ENCODE measurements at places on chromosomes 13 and 19.
A peak's percentile ranks its signal among the peaks of the same experiment; 100 is the strongest.

DNA sequence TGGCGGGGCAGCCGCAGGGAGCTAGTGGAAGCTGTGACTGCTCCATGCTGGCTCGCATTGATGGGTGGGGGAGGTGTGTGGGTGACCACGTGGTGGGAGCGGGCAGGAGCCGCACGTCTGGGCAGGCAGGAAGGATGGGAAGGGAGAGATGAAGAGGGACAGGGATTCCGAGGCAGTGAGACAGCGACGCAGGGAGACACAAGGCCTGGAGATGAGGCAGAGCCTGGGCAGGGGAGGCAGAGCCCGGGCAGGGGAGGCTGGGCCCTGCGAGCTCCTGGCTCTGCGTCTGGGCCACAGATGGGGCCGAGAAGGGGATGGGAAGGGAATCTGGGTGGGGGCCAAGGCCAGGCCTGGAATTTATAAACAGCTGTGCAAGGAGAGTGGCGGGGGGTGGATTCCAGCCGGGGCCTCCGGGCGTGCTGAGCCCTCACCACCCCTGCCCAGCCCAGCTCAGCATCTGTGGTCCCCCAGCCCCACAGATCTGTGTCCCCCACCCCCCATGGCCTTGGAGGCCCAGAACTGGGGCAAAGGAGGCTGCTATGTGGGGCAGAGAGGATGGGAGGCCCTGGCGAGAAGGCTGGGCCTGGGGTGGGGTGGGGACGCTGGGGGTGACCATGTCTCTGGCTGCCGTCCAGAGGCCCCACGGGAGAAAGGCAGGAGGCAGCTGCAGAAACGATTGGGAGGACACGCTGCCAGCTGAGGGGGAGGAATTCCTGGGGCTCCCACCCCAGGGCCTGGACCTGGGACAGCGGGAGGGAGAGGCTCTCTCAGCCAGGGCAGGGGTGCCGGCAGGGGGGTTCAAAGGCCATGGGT lies 6.0 kb downstream of the EHD2 start:
- peak; percentile 77 for DNase-seq

DNA sequence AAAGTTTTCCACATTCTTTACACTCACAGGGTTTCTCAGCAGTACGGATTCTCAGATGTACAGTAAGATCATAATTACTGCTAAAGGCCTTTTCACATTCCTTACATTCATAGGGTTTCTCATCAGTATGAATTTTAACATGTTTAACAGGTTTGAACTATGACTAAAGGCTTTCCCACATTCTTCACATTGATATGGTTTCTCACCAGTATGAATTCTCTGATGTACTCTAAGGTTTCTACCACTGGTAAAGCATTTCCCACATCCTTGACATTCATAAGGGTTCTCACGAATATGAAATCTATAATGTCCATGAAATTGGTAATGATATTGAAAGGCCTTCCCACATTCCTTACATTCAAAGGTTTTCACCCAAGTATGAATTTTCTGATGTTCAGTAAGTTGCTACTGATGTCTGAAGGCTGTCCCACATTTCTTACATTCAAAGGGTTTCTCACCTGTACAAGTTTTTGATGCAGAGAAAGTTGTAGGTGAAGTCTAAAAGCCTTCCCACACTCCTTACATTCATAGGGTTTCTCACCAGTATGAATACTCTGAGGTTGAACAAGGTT lies 22.0 kb downstream of the ZNF780B start:
- DNase-seq: no peak

GRCh38 chr19:48915757-48916156 lies 15.6 kb downstream of the NUCB1 start:
- no peak for DNase-seq

DNA sequence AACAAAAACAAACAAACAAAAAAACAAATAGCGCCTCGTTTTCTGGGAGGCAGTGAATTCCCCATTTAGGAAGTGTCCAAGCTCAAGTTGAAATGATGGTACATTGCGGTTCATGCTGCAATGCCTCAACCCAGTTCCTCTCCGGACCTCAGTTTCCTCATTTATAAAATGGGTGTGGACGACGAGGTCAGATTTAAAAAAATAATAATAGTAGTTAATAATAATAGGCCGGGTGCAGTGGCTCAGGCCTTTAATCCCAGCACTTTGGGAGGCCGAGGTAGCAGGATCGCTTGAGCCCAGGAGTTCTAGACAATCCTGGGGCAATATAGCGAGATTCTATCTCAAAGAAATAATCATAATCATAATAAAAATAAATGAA lies 15.5 kb upstream of the ERCC1 start:
- no peak for DNase-seq

DNA sequence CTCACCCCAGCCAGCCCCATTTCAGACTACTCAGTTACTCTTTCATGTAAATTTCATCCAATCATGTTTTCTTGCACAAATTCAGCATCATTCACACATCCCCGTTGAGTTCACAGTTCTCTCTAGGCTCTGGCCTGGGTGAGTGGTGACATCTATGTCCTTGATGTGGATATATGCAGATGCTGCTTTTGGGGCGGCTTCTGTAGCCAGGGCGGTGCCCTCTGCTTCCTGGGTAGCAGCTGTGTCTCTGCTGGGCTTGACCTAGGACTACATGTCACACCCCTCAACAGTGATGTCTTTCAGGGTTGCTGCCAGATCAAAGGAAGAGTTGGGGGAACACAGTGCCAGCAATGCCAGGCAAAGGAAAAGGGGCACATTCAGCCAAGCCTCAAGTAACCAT lies 68.5 kb upstream of the KCTD15 start:
- no peak for DNase-seq

- DNase-seq: peak; percentile 85
Observed at GRCh38 chr19:6739390-6739882, at the start of gene TRIP10. TRIP10 (plus strand) TSS chr19:6739680; CDS start chr19:6739762, 82 bp downstream.

DNA sequence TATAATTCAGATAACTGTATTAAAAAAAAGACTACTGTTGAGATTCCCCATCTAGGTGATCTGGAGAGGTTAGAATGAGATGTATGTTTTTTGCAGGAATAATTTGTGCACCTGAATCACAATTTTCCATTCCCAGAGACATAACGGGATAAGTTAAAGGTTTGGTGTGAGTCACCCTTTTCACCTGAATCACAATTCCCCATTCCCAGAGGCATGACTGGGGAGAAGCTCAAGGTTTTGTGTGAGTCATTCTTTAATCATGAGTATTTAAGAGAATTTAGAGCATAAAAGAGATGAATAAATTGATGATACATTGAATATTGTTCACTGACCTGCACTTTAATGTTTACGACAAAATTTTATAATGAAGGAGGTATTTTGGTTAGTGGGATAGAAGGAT lies 9.0 kb downstream of the OR7A5 start:
- no peak for DNase-seq

GRCh38 chr13:21009036-21009435 lies 52.4 kb downstream of the LATS2 start:
- DNase-seq: no peak

GRCh38 chr19:11444059-11444458 lies 8.6 kb downstream of the PRKCSH start:
- no peak for DNase-seq
